ENCODE measurements at places on chromosomes 6 and 20. TPM values are rescaled to one million over a fixed set of nuclear protein-coding genes. Genes with fewer than 3 reads are reported as not detected.

The PRICKLE4 gene
- not detected for total RNA-seq

The IP6K3 gene
- total RNA-seq, result not detected

The OPRM1 gene
- total RNA-seq, result not detected

The PTK6 gene
- total RNA-seq, result 0.23 TPM

The GRM4 gene
- total RNA-seq, result not detected

The OVOL2 gene
- total RNA-seq, result not detected

DNA sequence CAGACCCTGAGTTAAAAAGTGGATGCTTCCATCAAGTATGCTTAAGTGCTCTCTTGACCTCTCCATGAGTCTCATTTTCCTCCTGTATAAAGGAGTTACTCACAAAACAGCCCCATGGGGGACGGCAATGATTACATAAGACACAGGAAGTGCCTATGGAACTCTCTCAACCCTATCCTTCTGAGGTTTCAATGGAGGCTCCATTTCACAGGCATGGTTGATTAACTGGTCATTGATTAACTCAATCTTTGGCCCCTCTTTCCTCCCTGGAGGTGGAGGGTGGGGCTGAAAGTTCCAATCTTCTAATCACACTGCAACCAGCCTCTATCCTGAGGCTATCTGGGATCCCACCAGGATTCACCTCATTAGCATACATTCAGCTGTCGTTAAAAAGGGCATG is 29.3 kb downstream of the CST8 start:
- no peak for DNase-seq

- DNase-seq, result peak; percentile 78
Measured at GRCh38 chr20:43751167-43752050, 24.6 kb upstream of the GTSF1L start.

DNA sequence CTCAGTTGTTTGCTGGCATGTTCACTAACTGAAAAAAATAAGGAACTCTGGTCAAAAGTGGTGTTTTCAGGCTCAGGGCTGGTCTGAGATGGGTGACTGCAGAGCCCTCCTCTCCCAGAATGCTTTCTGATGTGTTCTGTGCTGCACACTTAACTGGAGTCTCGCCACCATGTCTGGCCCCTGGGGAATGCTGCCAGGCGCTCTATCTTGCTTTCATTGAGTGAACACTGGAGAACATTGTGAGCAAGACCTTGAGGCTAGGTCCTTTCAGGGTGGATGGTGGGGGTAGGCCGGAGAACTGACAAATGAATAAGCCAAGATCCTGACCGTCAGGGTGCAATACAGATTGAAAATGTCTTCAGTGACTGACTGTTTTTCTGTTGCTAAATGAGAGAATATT is 19.5 kb downstream of the PANK2 start:
- no peak for DNase-seq

DNA sequence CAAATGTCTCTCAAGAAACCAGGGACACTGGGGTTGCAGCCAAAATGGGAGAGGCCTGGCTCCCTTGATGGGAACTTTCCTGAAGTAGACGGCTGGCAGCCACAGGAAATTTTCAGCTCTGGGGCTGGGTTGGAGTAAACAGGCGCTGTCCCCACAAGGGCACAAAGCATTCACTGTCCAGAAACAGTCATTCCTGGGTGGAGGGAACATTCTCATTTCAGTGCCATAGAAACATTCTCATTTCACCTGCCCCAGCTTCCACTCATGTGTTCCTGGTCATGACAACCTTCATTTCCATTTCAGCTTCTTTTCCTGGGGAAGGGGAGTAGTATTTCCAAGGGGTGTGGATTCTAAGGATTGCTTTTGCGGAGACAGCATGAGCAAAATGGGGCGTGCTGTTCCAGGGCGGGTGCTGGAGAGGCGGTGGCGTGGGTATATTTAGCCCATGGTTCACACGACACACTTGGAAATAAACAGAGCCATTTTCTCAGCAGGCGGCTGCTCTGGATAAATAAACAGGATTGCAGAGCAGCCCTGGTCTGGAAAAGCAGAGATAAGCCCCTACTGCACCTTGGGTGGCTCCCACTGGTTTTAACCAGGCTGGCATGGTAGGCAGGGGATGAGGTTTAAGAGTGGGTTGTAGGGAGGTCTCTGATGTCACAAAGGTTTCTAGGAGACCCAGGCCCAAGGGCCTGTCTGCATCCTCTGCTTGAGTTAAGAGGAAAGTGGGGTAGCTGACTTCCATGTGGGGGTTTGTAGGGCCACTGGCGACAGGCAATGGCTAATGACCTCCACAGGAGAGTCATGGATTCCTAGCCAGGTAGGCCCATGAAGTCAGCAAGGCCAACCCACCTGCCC is 32.9 kb downstream of the COX4I2 start:
- peak; percentile 64 for DNase-seq

GRCh38 chr6:168626046-168626602 is 185.1 kb downstream of the SMOC2 start:
- DNase-seq, result no peak

- no peak for DNase-seq
Measured at GRCh38 chr6:2782825-2783187, 17.6 kb downstream of the WRNIP1 start.

- no peak for DNase-seq
Measured at GRCh38 chr6:158707821-158708195, 58.0 kb downstream of the SYTL3 start.

- DNase-seq, result peak; percentile 33
Measured at GRCh38 chr6:5726976-5727718, 279.6 kb downstream of the NRN1 start.

DNA sequence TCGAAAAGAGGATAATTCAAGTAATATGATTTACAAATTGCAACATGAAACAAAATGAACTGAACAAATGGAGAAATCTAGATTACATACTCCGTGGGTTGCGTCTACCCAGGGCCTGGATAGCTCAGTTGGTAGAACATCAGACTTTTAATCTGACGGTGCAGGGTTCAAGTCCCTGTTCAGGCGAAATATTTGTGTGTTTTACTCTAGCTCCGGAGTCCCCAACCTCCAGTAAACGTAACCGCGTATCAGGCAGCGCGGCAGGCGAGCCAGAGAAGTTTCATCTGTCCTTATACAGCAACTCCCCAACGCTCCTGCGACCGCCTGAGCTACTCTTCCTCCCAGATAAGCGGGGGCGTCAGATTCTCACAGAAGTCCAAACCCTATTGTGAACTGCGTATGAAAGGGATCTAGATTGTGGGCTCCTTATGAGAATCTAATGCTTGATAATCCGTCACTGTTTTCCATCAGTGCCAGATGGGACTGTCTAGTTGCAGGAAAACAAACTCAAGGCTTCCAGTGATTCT is 176.1 kb downstream of the TRIM27 start:
- peak; percentile 92 for DNase-seq

- no peak for DNase-seq
Measured at GRCh38 chr20:48142516-48142773, 357.2 kb upstream of the SULF2 start.

GRCh38 chr6:32868257-32868788 is 14.3 kb downstream of the PSMB9 start:
- DNase-seq, result peak; percentile 73

- no peak for DNase-seq
Measured at GRCh38 chr6:105560611-105561066, 157.8 kb upstream of the PREP start.

- DNase-seq, result no peak
Measured at GRCh38 chr20:54711071-54711470, 235.7 kb downstream of the DOK5 start.

- peak; percentile 10 for DNase-seq
Measured at GRCh38 chr20:19628570-19629134, 129.4 kb upstream of the RIN2 start.
